ENCODE measurements at places on chromosomes 5 and 9. TPM values are rescaled to one million over a fixed set of nuclear protein-coding genes. Genes with fewer than 3 reads are reported as not detected.

Gene NPDC1
- 45.1 TPM for total RNA-seq

Gene AIF1L
- total RNA-seq = 17.7 TPM

Gene SOHLH1
- total RNA-seq = not detected

Gene KCTD16
- total RNA-seq = 2.6 TPM

Gene CCNI2
- total RNA-seq = not detected
